ENCODE measurements at places on chromosomes 11 and 22. TPM values are rescaled to one million over a fixed set of nuclear protein-coding genes. Genes with fewer than 3 reads are reported as not detected.

TRPM5 gene
- not detected for total RNA-seq

MLC1 gene
- 0.42 TPM for total RNA-seq

DEUP1 gene
- total RNA-seq = not detected

FOLH1 gene
- not detected for total RNA-seq

PNPLA3 gene
- total RNA-seq = 1.4 TPM

KCNA4 gene
- not detected for total RNA-seq

FIBIN gene
- total RNA-seq = 23.6 TPM

FAM227A gene
- total RNA-seq = 0.02 TPM

CASP1 gene
- 2.7 TPM for total RNA-seq

TPP1 gene
- 23.0 TPM for total RNA-seq

MSANTD4 gene
- total RNA-seq = 37.7 TPM

DNA sequence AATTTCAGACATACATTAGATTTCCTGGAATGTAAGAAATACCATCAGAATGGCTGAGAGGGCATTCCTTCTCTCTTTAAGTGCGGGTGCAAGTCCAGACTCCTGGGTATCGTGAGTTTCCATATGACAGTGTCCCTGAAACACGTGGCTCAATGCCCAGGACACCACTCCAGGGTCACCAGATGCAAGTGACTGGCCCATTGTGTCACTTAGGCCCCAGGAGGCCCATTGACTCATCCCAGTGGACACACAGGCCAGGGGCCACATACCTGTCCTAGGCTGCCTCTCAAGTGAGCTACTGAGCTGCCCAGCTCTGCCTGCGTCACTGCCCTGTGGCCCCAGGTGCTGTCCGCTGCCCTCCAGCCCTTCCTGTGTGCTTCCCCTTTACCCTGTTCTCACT lies 18.5 kb downstream of the FBLN1 start:
- no peak for DNase-seq

GRCh38 chr11:118194835-118195627 lies 18.6 kb upstream of the SCN2B start:
- DNase-seq = peak; percentile 90

DNA sequence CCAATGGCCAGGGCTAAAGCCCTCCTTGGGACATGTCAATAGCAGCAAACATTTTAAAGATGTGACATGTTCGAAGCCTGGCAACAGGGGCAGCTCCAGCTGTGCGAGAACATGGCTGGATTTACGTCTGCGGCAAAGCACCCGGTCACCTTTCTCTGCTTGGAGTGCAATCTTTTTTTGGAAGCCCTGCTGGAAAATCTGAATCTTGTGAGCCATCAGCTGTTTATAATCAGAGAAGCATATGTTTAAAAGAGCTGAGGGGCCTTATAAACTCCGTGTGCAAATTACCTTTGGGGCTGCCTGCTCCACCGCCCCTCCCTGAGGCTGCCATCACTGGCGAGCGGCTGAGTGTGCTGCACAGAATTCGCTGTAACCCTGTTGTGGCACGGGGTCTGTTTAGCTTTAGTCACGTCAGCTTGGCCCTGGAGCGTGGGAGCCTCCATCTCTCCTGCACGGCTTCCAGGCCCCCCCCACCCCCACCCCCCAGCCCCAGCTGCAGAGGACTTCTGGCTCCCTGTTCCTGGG lies 9.0 kb upstream of the KCNQ1OT1 start:
- no peak for DNase-seq

DNA sequence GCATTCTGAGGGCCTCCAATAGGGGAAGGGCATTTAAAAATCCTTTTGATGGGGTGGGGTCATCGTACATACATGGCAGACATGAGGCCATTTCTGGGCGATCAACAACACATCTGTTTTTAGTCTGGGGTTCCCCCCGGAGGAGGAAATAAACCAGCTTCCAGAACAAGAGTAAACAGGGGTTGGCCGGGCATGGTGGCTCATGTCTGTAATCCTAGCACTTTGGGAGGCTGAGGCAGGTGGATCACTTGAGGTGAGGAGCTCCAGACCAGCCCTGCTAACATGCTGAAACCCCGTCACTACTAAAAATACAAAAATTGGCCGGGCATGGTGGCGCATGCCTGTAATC lies 12.0 kb downstream of the PRSS23 start:
- peak; percentile 32 for DNase-seq

DNA sequence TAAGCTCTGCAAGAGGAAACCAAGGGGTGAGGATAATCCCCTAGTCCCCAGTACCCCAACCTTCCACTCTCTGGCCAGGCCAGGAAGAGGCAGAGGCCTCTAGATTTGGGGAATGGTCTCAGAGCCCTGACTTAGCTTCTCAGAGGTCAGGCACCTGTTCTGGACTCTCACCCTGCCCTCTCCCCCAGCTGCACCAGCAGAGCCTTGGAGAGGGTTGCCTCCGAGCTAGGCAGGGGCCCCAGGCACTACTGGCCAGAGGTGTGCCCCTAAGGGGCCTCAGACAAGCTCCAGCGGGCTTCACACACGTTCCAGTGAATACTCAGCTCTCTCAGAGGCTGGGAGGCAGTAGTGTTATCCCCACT lies 8.0 kb downstream of the FREY1 start:
- DNase-seq = no peak

DNA sequence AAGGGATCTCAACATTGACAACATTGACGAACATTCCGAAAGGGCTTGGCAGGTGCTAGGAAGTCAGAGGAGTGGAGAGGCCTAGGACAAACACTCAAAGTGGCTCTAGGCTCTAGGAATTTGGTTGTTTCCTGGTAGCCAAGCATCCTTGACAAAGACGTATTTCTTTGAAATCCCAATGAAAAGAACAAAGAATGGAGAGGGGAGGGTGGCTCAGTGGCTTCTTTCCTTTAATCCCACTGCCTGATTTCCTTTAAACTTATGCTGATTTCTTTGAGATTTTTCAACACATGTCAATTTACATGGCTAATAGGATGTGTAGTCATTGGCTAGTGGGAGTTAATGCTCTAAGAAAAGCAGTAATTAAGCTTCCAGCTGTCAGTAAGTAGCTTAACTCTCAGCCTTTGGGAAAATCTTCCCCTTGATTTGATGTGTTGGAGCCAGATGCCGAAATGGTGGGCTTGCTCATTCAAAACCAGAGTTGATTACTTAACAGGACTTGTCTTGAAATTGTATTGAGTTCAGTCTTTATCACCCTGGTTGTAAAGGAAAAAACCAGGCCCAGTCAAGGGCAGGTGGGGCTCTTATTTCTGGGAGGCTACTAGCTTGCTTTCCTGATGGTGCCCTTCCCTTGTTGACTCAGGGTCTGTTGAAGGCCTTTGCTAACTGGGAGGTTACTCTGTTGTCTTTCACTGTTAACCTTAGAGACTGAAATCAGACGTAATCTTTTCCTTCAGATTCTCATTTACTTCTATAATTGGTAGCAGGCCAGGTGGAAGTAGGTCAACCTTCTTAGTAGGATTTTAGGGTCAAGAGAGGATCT lies 44.6 kb upstream of the SORL1-AS1 start:
- DNase-seq = no peak

- no peak for DNase-seq
Observed at GRCh38 chr11:70633610-70634009, 235.3 kb downstream of the CTTN start.

DNA sequence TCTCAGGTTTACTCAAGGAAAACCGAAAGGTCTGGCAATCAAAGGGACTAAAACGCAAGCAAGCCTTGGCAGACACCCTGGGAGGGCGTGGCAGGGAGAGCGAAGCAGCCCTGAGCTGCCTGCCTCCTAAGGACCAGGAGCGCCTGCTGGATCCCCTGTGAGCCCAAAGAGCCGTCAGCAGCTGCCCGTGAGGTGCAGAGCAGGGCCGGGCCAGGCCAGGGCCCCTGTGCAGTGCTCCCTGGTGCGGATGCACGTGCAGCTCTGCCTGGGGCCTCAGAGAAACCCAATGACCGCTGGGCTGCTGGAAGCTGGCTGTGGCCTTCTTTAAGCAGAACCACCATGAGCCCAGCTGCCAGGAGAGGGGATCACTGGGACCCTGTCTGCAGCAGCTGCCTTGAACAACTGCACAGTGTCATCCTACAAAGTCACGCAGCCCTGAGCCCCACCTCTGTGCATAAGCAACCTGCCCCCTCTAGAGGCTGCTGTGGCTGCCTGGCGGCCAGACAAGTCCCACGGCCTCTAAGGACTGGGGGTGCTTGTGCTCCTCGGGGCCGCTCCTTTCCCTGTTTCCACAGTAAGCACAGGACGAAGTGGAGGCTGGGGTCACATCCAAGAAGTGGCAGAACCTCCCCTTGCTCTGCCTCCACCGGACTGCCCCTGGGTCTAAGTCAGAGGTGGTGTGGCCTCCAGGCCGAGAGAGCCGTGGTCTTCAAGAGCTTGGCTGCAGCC lies 29.1 kb upstream of the COMT start:
- no peak for DNase-seq

DNA sequence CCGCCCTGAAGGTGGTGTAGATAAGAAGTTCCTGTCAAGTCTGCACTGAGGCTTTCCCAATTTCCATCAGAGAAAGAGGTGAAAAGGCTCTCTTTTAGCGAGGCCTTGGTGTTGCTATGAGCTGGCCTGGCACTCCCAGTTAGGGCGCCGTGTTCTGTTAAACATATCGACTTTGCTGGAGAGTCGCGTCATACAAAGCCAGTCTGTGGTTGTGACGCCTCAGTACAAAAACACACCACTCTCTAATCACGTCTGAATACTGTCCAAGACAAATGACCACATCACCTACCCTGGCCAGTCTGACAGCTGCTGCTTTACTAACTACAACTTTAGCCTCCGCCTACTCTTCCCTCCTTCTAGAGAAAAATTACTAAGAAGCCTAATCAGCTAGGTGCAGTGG lies 8.0 kb upstream of the TOLLIP start:
- no peak for DNase-seq

DNA sequence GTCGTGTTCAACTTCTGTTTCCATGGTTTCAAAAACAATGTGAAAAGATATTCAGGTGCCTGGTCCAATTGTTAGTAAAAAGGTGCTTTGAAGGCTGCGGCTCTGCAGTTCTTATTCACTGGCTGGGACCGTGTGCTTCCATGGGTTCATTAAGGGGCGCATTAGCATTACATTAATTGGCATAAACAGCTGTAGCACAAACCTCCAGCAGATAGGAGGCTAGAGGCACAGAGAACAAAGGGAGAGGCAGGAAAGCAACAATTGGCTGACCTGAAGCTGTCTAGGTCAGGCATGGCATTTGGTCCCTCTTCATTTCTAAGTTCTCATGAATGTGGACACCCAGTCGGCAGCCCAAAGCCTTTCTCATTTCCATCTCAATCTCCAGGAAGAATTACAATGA lies 16.6 kb downstream of the PAK1 start:
- no peak for DNase-seq

DNA sequence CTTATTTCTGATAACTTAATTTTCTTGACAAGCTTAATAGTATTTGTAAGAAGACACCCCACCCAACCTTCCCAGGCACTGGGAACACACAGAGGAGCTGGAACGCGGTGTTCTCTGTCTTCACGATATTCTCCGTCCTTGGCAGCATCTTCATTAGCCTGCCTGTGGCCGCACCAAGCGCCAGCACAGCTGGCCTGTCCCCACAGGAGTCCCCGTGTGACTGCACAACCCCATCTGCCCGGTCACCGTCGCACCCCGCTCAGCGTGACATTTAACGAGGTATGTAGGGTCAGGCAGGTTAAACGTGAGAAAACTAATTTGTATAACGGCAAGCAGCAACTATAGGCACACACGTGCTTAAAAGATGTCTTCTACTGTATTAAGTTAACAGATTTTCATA lies 293.3 kb downstream of the BRD1 start:
- peak; percentile 66 for DNase-seq

GRCh38 chr22:48651036-48651890 lies 1176.4 kb downstream of the BRD1 start:
- no peak for DNase-seq

GRCh38 chr11:18720808-18721560 lies 5.0 kb downstream of the IGSF22 start:
- peak; percentile 52 for DNase-seq

- DNase-seq = no peak
Observed at GRCh38 chr22:41290262-41291221, 4.6 kb upstream of the RANGAP1 start.

DNA sequence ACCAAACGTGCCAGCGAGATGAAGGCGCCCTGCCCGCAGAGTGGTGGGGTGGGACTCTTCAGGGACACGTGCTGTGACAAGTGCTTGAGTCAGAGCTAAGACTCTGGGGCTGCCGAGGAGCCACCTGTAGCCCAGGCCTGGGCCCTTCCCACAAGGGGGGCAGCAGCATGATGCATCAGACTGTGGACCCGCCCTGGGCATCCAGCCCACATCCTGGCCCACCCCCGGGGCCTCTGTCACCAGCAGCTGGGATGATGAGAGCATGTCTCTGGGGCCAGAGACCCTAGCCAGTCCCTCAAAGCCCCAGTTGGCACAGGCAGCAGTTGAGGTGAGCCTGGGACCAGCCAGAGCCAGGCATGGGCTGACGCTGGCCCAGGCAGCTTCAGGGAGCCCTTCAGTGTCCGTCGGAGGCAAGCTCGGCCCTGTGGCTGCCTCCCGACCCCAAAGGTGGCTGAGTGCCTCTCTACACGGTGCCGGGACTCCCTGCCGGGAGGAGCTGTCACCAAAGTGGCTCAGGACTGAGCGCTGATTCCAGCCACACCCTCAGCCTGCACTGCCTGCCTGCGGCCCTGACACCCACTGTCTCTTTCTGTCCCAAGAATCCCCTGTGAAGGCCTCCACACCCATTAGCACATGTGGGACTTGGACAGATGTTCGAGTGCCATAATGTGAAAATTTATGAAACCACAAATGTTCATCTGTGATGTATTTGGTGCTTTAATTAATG lies 41.3 kb downstream of the CDKN1C start:
- no peak for DNase-seq

DNA sequence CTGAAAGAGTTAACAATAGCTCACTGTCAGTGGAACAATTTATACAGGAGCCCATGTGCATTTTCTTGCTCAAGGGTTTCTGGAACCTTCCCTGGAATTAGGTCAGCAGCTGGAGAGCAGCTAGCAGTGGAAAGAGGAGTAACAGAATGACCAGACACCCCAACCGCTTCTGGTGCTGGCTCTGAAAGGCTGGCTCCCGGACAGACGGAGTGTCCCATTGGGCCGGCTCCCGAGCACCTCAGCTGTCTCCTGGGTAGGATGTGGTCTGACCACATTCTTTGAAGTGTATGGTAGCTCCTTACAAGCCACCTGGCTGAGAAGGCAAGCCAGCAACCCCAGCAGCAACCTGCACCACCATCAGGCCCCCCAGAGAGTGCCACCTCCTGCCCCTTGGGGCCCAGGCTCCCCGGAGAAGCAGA lies 44.7 kb downstream of the ABTB2 start:
- DNase-seq = peak; percentile 79

- no peak for DNase-seq
Observed at GRCh38 chr11:124874571-124875255, 9.5 kb downstream of the ROBO3 start.

Measured in gastrocnemius medialis (tissue), 4 donors.